GM12892 (cell line): ENCODE measurements at places on chromosomes 6 and 20.

- DNase-seq, result no peak
These were observed 12.0 kb downstream of the SLC12A5 start for GRCh38 chr20:46040902-46041535.

DNA sequence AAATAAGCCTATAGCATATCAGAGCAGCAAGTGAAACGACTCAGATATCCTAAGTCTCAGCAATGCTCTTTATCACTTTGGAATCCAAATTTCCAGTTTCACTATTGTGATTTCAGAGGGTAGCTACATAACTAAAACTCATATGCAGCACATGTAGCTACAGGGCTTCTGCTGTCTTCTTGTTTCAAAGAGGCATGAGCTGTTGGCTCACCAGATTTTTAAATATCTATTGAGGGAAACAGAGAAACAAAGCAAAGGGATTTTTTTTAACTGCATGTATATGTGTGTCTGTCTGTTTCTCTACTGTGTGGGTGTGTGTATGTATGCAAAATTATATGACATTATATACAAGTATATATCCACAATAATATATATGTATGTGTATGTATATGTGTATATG lies 258.4 kb downstream of the HDGFL1 start:
- no peak for DNase-seq

DNA sequence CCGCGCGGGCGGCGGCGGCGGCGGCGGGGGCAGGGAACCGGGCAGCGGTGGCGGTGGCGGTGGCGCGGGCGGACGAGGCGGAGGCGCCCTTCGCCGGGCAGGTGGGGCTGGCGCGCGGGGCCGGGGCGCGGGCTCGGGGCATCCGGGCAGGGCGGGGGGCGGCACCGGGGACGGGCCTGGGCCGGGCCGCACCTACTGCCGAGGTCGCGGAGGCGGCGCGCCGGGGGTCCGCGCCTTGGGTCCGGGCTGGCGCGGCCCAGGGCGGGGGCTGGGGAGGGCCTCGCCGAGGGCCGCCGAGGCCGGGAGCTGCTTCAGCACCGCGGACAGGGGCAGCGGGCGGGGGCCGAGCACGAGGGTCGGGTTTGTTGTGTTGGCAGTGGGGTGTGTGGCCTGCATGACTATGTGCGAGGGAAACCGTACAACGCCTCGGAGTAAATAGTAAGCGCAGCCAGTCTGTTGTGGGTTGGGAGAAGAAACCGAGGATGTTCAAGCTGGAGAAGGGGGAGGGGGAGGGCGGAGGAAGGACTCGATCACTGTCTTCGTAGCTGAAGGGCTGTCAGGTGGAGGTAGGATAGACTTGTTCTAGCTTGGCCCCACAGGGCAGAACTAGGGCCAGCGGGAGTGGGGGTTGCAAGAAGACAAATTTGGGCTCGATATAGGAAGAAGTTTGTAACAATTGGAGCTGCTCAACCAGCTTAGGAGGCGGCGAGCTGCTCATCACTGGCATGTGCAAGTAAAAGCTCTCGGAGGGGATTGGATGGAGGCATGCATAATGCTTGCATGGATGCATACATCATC lies 593 bp downstream of the MMP24 start:
- DNase-seq, result no peak

DNA sequence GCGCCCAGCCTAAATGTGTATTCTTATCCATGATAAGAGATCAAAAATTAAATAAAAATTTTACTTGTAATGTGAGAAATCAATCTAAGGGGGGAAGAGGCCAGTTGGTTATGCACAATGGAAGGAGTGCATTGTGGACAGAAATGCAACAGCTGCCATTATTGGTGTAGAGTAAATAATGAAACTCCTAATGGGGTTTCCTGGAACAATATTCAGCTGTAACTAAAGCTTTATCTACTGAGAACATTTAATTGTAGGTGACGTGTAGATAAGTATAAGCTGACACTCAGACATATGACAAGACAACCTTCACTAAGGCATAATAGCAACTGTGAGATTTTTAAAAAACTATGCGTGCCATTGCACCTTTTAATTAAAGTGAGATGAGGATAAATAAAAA lies 71.4 kb downstream of the CEP57L1 start:
- no peak for DNase-seq

DNA sequence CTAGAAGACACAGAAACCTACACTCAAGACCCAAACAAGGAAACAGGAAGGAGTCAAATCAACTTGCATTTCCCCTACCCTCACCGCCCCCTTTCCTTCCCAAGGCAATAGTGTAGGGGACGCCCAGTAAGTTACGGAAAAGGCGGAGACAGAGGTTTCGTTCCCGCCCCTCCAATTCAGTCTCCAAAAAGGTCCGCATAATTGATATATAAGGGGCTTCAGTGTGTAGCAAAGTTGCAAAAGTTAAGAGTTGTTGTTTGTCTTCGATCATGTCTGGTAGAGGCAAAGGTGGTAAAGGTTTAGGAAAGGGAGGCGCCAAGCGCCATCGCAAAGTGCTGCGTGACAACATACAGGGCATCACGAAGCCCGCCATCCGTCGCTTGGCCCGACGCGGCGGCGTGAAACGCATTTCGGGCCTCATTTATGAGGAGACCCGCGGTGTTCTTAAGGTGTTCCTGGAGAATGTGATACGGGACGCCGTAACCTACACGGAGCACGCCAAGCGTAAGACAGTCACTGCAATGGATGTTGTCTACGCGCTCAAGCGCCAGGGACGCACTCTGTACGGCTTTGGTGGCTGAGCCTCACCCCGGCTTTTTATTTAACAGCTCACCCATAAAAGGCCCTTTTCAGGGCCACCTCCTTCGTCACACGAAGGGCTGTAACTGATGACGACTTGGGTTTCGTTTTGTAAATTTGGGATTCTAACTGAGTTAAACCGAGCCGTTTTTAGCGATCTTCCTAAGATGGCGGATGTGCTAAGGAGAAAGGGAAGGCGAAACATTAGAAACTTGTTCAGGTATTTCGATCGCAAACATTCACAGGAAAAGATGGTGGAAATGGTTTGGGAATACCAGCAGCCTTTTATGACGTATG lies 124.6 kb upstream of the BTN3A2 start:
- DNase-seq, result no peak

DNA sequence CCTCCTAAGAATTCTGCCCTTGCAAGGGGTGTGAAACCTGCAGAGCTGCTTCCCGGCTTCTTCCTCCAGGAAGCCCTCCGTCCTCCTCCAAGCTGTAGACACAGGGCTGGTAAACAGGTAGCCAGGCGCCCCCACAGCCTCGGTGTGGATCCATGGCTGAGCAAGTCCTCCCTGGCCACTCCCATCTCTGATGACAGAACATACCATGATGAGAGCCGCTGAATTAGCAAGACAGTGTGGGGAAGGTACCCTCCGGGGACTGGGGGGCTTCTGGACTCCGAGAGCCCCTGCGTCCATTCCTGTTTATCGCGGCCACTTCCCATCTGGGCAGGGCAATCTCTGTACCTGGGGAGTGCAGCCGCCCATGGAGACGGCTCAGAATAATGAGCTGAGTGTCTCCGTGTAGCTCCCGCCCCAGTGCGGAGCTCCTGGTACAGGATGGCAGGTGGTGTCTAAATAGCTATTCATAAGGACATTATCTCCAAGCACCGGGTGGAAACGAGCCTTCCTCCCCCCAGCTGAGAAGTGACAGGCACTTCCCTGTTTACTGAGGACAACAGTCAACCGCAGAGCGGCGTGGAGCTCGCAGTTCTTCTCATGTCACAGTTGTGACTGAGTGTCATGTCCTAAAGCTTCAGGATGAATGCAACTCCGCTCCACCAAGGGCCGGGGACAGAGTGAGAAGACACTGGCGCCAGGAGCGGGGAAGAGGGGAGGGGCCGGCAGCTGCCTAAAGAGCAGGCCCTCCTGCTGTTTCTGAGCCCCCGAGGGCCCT lies 22.7 kb upstream of the NTSR1 start:
- no peak for DNase-seq

DNA sequence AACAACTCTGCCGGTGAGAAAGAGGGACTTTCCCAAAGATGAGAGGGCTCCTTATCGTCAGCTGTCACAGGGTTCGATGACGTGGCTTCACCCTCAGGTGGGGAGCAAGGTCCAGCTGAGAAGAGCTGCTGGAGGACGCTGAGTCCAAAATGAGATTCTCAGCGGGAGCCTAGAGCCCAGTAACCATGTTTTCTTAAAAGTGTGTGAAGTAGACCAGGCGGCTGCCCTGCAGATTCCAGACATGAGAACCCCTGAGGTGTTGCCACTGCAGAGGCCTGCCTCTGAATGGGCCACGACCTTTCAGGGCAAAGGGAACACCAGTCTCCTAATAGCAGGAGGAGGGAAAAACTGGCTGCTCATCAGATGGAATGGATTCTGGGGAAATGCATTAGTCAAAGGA lies 375.1 kb downstream of the BTBD9 start:
- DNase-seq, result no peak
